ENCODE measurements at places on chromosomes 4 and X.

DNA sequence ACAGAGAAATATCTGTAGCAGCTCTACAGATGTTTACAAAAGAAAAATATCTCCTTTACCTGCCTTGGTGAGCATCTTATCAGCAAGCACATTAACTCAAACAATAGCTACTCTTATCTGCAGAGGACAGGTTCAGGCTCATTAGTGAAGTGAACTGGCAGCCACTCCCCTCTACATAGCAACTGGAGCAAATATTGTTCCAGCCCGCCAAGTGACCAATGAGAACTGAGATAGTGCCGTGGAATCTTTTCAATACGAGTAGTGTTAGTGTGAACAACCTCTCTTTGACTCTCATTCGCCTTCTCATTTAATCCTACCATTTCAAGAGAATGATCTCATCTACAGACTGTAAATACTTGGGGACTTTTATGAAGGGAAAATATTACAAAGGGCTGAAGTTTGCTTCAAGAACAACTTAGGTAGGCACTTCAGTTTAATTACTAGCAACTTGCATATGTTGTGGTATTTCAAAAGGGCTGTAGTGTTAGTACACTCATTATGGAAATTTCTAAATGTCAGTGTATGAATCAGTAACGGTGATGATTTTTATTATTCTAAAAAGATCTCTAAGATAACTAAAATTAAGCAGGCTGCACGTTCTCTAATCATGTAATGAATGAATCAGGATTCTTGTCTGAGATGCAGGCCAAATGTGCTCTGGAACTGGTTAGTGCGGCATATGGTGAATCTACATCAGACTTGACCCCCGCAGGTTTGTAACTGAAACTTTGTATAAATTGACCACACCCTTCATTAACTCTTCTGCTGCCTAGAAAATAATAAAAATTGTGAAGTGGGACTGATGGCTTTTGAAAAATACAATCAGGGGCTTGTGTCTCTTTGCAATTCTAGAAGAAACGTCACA lies 72.4 kb downstream of the PALLD start:
- peak; percentile 14 for DNase-seq

GRCh38 chr4:99848591-99849001 lies 32.0 kb downstream of the DAPP1 start:
- DNase-seq, result peak; percentile 47

- DNase-seq, result no peak
Observed at GRCh38 chrX:71214604-71215337, 8.3 kb upstream of the GJB1 start.

GRCh38 chr4:93031431-93032098 lies 727.8 kb downstream of the GRID2 start:
- no peak for DNase-seq

GRCh38 chr4:30854531-30854930 lies 134.4 kb downstream of the PCDH7 start:
- no peak for DNase-seq

DNA sequence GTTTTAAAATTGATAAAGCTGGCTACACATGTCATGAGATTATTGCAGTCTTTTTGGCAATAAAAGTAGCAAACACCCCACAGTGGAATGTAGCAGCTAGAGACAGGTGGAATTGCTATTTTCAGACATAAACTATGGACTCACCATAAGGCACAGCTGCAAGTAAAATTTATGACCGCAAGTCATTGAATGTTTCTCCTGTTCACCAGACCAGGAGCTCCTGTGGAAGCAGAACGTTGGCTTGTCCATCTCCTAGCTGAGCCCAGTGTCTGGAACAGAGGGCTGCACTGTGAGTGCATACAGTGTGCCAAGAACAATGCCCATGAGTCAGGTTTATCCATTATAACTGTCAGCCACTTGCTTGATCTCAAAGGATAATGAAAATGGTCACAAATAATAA lies 538.2 kb downstream of the INPP4B start:
- DNase-seq, result no peak

DNA sequence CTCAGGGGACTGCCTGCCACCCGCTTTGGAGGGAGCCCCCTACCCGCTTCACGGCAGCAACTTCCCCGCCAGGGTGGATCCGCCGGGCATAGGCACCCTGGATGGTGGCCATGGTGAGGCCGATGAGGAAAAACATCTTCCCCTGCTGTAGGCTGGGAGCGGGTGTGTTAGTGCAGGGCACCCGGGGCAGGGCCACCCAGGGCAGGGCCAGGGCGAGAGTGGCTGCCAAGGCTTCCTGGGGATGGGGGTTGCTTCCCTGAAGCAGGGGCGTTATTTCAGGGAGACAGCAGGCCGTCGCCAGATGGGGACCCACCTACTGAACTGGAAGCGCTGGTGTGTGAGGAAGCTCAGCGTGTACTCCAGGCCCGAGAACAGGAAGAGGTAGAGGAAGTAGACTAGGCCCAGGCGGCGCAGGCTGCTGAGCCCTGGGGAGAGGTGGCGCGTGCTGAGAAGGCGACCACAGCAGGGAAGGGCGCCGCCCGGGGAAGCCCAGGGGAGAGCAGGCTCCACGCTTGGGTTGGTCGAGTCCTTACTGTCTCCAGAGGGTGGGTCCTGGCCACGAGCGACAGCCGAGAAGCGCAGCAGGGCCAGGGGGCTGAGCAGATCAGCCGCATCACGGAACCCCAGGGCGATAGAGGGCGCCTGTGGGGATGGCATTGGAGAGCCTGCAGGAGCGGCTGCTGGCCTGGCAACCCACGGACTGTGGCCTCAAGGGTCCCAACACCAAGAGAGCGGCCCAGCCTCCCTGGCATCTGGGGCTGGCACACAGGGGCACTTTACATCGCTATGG lies 31.5 kb downstream of the NOP14 start:
- DNase-seq, result peak; percentile 67

GRCh38 chr4:128162434-128162833 lies 101.3 kb downstream of the LARP1B start:
- no peak for DNase-seq

GRCh38 chrX:147646949-147647723 lies 264.6 kb upstream of the FMR1 start:
- DNase-seq, result no peak

GRCh38 chr4:174122705-174123104 lies 160.8 kb downstream of the FBXO8 start:
- DNase-seq, result no peak

DNA sequence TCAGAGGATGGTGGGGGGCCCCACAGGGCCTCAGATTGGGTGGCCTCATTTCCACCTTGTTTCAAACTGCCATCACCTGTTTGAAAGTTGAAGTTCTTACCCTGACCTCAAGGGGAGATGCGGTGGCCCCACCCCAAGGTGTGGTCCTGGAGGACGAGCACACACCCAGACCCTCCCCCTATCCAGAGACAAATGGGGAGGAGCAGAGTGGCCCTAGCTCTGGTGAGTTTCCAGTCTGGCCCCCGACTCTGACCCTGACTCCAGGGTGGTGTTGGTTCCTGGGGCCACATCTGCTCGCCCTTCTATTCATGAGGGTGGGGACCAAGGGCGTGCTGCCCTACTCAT lies 36.3 kb upstream of the ADRA2C start:
- no peak for DNase-seq

GRCh38 chr4:1026115-1026514 lies 14.7 kb downstream of the FGFRL1 start:
- peak; percentile 77 for DNase-seq

DNA sequence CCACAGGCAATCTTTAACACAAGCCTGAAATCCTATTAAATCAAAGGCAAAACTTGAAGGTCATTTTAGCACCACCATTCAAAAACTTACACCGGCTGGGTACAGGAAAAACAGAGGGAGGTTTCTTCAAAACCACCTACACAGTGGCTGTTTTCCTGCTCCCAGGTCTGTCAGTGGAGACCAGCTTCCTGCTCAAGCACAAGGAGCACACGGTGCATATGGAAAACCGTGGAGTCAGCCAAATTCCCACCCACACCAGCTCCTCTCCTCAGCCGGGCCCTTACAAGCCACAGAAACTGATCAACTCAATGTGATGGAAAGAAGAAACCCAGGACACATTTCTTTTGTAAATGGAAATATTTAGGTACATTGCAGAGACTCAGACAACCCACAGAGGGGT lies 14.3 kb upstream of the FAM241A start:
- DNase-seq, result no peak

GRCh38 chrX:63761639-63762038 lies 23.4 kb downstream of the ARHGEF9 start:
- DNase-seq, result no peak

DNA sequence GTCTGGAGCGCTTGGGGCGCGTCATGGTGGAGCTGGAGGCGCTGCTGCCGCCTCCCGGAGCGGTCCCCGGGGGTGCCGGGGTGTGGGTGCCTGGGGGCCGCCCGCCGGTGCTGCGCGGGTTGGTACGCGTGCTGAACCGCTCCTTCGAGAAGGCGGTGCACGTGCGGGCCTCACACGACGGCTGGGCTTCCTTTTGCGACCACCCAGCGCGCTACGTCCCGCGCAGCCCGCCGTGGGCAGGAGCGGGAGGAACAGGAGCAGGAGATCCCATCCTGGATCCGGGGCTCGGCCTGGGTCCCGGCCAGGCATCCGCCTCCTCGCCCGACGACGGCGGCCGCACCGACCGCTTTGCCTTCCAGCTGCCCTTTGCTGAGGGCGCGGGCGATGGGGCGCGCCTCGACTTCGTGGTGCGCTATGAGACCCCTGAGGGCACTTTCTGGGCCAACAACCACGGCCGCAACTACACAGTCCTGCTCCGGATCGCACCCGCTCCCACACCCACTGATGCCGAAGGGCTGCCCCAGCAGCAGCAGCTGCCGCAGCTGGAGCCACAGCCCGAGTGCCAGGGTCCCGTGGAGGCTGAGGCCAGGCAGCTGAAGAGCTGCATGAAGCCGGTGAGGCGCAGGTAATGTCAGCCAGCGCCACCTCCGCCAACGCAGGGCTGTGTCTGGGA lies 792 bp downstream of the PPP1R3F start:
- no peak for DNase-seq

DNA sequence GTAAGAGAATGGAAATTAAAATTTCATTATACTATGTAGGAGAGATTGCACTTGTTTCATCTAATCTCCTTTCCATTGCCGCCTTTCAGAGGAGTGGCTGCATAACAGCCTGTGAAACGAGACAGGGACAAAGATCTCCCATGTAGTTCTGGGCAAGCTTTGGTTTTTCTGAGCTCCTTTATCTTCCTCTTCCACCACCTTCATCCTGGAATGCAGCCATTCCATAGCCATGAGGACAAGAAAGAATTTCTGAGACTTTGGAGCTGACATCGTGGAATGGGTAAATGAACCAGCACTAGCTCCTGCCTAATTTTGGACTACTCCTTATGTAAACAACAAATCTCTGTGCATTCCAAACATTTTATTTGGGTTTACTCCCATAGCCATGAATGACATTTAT lies 1587.3 kb upstream of the TENM3 start:
- DNase-seq, result no peak

- DNase-seq, result no peak
Observed at GRCh38 chr4:91622925-91623602, 680.7 kb upstream of the GRID2 start.

DNA sequence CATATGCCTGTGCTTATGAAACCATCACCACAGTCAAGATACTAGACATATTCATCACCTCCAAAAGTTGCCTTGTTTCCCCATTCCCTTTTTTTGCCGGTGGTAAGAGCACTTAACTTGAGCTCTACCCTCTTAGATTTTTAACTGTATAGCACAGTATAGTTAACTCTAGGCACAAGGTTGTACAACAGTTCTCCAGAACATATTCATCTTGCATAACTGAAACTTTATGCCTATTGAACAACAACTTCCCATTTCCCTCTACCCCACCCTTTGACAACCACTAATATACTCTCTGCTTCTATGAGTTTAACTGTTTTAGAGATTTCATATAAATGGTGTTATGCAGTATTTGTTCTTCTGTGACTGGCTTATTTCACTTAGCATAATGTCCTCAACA lies 119.3 kb downstream of the ASB9 start:
- no peak for DNase-seq

DNA sequence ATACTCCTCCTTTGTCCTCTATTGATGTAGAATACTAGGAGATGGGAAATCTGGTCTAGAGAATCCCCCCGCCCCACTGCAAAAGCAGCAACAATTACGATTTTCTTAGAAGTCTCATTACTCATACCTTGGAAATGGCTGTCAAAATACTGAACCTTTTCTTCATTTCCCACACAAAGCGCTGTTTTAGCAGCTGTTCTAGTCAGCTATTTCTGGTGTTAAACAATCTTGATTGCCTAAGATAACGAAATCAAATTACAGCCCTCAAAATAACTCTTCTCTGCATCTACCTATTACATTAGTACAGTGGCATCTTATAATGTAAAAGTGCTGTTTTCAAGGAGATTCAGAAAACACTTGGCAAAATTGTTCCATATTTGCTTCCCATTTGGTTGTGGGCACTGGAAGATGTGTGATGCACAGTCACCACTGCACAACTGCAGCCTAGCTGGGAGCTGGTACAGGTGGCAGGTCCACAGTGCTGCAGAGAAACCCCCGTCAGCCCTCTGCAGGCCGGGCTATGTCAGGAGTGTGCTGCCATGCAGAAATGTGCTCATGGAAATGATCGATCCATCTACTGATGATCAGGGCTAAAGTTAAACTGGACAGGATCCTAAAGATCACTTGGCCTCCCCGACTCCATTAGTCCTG lies 50.4 kb downstream of the TBC1D9 start:
- no peak for DNase-seq

GRCh38 chr4:161577579-161578301 lies 586.1 kb downstream of the FSTL5 start:
- DNase-seq, result no peak

- no peak for DNase-seq
Observed at GRCh38 chr4:23861897-23862296, 27.9 kb downstream of the PPARGC1A start.

DNA sequence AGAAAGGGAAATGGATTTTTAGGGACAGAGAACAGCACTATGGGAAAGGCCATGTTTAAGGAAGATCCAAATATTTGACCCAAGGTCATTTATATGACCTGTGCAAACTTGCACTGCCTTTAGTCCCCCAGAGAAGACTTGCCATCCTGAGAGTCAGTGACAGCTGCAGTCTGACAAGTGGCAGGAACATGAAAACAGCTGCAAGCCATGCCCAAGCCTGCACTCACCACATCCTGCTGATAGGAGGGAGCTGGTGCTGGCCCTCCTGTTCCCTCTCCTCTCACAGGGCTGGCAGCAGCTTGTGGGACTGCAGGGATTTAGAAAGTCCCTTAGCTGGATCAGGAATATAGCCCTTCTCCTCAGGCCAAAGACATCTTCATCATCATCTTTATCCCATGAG lies 187.7 kb downstream of the RAP1GDS1 start:
- DNase-seq, result no peak

GRCh38 chr4:173088144-173088543 lies 80.5 kb upstream of the GALNT7 start:
- DNase-seq, result no peak

GRCh38 chr4:144696376-144696775 lies 50.4 kb downstream of the HHIP start:
- no peak for DNase-seq

DNA sequence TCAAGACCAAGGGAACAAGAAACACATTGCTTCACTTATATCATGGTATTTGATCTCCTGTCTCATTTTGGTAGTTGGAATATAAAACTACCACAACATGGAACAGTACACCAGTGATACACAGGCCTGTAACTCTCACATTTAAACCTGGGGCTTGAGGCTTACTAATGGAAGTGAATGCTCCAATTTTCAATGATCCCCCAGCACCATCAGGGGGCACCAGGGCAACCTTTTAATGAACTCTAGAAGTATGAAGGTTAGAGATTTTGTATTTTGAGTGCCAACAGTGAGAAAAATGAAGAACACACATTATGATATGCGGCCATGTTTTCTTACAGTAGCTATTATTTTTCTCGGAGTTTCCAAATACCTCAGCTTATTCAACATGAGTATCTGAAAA lies 50.7 kb downstream of the C4orf33 start:
- DNase-seq, result no peak

GRCh38 chrX:124239324-124239723 lies 93.1 kb upstream of the TEX13D start:
- DNase-seq, result no peak

All from activated CD4-positive, alpha-beta T cell treated with anti-CD3 and anti-CD28 coated beads, Interleukin-2, amount 50 U/mL, for 48 hours (primary cell).